ENCODE measurements at places on chromosomes 7 and 10.

- DNase-seq: no peak
Observed at GRCh38 chr10:51083356-51083853, 9.1 kb downstream of the PRKG1 start.

DNA sequence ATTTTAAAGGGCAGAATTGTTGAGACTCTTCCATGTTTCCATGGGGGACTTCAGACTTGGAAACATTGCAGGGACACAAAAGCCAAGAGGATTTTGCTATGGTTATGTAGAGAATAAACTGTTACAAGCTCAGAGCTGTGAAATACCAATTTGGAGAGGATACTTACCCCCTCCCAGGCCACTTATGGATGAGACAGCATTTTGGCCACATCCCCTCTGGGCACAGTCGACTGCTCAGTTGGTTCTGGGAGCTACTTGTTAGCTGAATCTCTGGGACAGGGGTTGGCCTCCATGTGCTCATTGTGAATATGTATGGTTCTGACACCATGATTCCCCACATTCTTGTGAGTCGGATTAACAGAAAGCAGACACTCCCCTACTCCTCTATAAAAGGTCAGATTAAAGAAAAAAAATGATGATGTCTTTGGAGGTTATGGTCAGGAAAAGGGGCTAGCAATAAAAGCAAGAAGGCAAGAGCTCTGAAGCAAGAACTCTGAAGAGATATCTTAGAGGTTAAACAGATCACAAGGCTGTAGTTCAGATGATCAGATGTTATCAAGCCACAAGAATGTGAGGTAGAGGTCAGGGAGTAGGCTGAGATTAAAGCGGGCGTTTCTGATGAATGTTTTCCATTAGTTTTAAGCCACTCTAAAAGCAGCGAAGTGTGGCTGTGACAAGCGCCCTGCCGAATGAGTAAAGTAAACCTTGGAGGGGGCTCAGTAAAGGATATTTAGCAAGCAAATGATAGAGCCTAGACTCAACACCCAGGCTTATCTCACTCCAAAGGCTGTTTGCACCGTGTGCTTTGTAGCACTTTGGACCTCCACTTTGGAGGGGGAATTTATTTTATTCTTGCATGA is 17.2 kb downstream of the STAMBPL1 start:
- no peak for DNase-seq

DNA sequence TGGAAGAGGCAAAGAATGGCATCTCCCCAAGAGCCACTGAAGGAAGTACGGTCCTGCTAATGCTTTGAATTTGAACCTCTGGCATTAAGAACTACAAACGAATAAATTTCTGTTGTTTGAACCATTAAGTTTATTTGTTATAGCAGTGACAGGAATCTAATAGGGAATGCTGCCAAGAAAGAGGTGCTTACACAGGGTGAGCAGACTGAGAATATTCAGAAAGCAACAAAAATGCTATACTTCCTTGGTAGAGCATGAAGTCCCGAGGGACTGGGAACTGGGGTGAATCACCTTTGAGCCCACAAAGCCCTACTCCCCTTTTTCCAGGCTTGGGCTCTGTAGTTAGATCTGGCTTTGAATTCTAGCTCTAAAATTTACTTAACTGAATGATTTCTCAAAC is 45.0 kb downstream of the PANK1 start:
- DNase-seq: no peak

- no peak for DNase-seq
Observed at GRCh38 chr7:142477079-142477651, 219.3 kb upstream of the PRSS58 start.

DNA sequence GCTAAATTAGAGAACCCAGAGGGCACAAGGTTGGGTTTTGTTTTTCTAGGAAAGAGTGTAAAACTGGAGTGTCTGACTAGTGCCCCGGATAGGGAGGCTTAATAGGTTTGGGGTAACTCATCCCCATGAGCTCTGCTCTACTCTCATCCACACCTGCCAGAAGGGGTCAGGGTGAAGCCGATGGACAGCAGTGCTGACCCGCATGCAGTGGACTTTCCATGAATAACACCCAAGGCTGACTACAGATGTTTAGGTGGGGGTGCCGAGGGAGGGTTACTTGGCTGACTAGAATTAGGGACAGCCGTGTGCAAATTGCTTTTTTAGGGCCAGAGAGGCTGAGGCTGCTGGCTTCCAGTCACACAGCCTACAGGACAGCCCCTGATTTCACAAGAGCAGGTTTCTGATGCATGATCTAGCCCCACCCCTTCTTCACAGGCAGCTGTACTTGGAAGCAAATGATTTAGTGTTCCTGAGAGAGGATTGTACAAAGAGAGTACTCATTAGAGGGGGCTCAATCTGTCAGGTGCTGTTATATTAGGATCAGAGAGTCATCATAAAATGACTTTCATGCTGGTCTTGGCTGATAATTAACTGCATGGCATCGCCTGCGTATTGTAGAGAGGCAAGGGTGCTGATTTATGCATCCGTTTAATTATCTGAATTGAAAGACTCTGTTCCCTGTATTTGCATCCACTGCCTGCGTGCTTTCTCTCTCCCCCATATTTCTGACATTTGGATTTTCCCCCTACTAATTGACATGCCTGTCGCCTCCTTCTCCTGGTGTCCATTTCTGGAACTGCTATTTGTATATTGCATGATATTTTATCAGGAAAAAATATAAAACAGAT is 9.5 kb downstream of the INHBA start:
- peak; percentile 19 for DNase-seq

GRCh38 chr10:70662362-70663220 is 9.7 kb upstream of the ADAMTS14 start:
- DNase-seq: no peak

- DNase-seq: no peak
Observed at GRCh38 chr10:114806562-114807391, 14.8 kb upstream of the FHIP2A start.

- no peak for DNase-seq
Observed at GRCh38 chr7:513521-514166, 6.0 kb downstream of the PDGFA start.

- no peak for DNase-seq
Observed at GRCh38 chr10:97063271-97063982, 122.3 kb downstream of the SLIT1 start.

DNA sequence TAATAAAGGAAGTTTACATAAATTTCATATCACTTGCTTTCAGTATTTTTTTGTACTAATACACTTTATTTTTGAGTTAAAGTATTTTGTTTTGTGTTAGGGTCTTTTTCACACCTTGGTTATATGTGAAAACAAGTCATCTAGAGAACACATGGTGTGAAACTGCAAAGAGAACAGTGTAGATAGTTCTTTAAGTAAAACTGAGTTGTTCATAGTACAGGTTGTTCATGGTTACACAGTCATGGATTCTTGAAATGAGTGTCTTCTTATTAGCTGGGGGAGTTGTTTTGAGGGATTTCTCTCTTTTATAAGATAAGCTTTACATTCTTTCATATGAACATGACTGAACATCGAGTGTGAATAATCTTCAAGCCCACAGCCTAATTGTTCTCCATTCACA is 244.2 kb downstream of the THSD7A start:
- DNase-seq: no peak

DNA sequence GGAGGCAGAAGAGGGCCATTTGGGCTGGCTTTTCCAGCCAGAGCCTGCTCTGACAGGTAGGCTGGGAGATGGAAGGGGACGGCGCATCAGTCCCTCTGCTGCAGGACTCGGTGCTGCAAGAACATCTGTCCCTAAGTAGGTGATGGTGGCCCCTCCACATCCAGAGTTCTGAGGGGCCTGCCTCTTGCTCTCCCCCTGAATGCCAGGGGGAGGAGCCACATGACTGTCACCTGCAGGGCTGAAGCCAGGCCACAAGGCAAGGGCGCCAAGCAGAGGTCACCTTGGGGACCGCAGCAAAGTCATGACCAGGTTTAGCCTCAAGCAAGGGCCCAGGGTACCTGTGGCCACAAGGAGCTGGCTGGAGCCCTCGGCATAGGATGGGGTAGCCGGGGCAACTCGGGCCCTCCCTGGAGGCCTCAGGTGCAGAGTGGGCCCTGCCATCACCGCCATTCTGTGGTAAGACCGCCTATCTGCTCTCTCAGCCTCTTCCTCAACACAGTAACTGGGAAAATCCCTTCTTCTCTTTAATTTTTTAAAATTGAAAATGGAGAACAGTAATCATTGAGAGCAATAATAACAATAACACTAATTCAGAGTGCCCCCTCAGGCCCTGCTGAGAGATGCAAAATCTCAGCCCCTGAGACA is 99.3 kb downstream of the FAM53B start:
- no peak for DNase-seq

GRCh38 chr7:134083766-134084487 is 43.2 kb upstream of the LRGUK start:
- no peak for DNase-seq

DNA sequence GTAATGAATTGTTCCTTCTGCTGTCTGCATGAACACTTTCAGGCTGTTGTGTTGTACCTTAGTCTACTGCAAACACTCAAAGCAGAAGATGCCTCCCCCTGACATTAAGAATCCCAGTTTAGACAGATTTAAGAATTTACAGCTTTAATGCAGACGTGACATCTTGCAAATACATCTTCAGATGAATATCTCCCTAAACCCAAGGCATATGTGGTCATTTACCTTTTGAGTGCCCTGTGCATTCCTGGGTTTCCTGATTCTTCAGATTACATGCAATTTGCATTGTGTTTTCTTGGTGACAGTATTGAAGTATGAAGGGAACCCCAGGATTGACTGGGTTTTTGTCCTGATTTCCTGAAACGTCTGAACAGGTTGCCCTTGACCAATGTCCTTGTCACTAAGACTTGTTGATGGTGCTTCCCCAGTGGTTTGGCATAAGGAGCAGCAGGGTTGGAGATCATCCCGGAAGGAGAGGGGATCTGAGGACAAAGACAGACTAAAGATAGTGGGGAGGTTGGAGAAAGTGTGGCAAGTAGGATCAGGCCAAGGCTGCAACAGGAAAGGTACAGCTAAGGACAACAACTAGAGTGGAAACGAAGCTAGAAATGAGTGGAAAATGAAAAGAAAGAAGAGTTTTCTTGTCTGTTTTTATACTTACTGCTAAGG is 123.8 kb upstream of the RHOBTB1 start:
- DNase-seq: no peak

- DNase-seq: no peak
Observed at GRCh38 chr7:43694399-43694748, 34.9 kb downstream of the COA1 start.

GRCh38 chr7:17302575-17303142 is 4.2 kb downstream of the AHR start:
- no peak for DNase-seq

DNA sequence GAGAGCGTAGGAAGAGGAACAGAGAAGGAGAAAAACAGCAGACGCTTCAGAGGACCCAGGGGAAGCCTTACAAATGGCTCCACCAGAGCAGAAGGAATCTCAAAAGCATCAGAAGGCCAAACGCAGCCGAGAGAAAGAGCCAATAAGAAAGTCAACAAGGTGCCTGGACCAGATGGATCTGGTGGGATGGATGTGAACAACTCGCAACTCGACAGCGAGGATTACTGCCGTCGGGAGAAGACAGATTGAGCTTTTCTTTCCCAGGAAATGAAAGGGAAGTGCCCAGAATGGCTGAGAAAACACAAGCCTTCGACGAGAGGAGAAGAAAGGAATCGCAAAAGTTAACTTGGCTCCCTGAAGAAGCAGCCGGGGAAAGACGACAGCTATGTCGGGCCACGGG is 132.8 kb upstream of the MGMT start:
- no peak for DNase-seq

DNA sequence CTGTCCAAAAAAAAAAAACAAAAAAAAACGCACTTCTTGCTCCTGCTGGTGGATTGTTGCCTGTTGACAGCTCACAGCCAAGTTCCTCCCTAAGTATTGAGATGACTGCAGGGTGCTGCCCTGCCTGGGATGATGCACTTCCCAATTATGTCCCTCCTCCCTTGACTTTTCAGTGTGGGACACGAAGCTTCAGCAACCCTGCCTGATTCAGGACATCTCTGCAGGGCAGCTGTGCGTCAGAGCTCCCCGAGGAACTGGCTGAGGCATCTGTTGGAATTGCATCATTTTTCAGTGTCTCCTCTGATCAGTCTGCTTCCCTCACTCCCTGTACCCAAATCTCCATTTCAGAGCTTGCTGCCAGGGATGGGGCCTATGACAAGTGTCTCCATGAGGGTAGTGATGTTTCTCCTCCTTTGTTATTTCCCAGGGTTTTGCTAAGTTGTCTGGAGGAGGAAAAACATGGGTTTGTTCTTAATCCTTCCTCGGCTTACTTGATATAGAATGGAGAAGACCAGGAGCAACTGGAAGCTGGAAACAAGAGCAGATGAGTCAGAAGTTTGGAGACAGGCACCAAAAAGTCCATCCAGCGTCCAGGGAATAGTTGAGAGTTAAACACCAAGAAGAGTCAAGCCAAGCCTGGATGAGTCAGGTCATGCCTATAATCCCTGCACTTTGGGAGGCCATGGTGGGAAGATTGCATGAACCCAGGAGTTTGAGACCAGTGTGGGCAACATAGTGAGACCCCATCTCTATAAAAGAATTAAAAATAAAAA is 355.1 kb downstream of the GALNT17 start:
- DNase-seq: no peak

DNA sequence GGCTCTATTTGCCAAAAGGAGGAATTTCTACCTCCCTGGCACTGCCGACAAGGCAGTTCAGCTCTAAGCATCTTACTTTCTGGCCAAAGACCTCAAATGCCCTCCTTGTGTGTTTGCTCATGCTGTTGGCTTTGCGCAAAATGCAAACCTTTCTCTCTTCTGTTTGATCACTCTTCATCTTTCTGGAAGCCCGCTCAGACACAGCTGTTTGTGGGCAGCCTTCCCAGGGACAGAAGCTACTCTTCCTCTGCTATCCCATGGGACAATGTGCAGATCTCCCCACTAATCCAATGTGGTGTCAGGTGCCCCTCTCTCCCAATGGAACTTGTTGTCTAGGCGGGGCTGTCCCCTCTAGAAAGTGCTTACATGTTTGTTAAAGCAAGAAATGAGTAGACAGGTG is 278.7 kb downstream of the CCSER2 start:
- DNase-seq: no peak

- DNase-seq: no peak
Observed at GRCh38 chr7:142785841-142786250, 15.1 kb downstream of the PRSS2 start.

- no peak for DNase-seq
Observed at GRCh38 chr7:134900166-134900982, 85.9 kb upstream of the AGBL3 start.

- DNase-seq: no peak
Observed at GRCh38 chr10:8230902-8231301, 176.4 kb downstream of the GATA3 start.

GRCh38 chr10:79242620-79243152 is 104.6 kb upstream of the PPIF start:
- DNase-seq: peak; percentile 71

GRCh38 chr10:57716884-57717283 is 550.8 kb downstream of the IPMK start:
- DNase-seq: no peak

DNA sequence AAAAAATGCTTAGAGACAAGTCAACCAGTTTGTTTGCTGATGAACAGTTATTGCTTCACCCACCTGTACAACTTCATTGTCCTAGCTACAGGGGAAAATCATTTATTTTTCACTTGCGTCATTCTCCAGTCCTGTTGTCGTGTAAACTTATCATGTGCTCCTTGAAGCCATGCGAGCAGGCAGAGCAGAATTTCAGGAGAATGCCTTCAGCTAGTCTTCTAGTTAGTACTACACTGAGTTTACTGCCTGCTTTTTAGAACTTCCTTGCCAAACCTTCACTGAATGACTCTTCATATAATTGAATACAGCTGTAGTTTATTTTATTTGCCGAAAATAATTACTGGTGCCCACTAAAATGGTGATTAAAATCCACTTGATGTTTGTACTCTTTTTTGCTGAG is 15.6 kb downstream of the RPA3 start:
- DNase-seq: no peak

GRCh38 chr7:4186513-4186780 is 495.6 kb upstream of the FOXK1 start:
- DNase-seq: no peak
